ENCODE measurements at places on chromosomes 2 and 18. TPM values are rescaled to one million over a fixed set of nuclear protein-coding genes. Genes with fewer than 3 reads are reported as not detected.

The KCNIP3 gene
- total RNA-seq = 14.9 TPM

The CD8B2 gene
- not detected for total RNA-seq

DNA sequence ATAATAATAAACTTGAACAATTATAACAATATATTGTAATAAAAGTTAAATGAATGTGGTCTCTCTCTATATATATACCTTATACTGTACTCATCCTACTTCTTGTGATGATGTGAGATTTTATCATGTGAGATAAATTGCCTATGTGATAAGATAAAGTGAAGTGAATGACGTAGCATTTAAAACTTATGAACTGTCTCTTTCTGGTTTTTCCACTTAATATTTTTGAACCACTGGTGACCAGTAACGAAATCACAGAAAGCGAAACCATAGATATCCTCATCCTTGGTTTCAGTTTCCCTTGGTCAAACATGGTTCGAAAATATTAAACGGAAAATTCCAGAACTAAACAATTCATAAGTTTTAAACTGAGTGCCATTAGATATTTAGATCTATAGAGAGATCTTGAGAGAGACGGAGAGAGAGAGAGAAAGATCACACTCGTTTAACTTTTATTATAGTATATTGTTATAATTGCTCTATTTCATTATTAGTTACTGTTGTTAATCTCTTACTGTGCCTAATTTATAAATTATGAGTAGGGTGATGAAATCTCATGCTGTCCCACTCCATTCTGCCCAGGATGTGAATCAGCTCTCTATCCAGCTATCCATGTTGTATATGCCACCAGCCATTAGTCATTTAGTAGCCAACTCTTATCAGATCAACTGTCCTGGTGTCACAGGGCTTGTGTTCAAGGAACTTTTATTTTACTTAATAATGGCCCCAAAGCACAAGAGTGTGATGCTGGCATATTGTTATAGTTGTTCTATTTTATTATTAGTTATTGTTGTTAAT lies 156.8 kb downstream of the THADA start:
- DNase-seq = no peak

DNA sequence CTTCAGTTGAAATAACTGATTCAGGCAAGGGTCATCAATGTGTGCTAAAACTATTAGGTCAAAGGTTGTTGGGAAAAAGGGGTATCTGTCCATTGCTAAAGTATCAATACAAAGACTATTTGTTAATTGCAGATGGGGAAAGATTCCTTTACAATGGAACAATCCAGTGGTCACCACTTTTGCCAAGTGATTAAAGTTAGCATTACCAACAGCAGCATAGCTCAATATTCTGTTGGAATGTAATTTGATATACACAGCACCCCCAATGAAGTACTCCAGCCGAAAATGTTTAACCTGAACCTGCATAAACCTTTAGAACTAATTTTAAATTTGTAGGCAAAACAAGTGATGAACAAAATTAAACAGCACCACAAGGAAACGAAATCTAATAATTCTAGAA lies 191.0 kb downstream of the TCF4 start:
- DNase-seq = no peak

DNA sequence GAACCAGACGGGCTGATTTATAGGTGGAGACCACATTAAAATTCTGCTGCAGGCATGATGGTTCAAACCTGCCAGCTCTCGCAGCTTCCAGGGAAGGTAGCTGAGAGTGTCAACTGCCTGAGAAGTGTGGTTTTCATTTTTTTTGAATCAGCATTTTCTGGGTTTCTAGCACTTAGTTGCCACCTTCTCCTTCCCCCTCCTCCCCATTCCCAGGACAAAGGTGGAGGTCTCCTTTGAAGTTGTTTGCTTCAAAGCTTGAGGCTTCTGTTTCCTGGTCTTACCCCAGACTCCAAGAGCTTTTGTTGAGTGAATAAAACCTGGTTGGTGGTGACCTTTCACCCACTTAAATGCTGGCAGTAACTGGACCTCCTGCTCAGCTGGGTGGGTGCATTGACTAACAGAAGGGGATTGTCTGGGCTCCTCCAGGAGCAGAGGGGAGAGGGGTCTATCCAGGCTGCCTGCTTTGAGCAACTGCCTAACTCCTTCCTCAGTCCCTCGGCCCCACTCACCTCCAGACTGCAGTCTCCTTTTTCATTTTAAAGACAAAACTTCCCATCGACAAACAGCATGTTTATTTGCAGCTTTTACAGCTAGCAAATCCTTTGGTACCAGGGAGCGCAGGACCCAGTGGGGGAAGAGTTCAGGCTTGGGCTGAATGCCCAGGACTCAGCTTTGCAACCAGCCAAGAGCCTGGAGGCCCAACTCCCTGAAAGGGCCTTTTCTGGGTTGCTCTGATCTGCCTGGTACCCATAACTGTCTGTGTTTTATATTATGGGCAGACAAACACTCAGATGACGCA lies 3.5 kb downstream of the RHOB start:
- peak; percentile 87 for DNase-seq

- no peak for DNase-seq
Observed at GRCh38 chr2:84299211-84299775, 159.8 kb downstream of the SUCLG1 start.

- DNase-seq = no peak
Observed at GRCh38 chr2:230881840-230882239, 17.1 kb downstream of the ITM2C start.

All from lower leg skin (tissue), 4 donors.